ENCODE measurements at places on chromosomes 1 and 21.

DNA sequence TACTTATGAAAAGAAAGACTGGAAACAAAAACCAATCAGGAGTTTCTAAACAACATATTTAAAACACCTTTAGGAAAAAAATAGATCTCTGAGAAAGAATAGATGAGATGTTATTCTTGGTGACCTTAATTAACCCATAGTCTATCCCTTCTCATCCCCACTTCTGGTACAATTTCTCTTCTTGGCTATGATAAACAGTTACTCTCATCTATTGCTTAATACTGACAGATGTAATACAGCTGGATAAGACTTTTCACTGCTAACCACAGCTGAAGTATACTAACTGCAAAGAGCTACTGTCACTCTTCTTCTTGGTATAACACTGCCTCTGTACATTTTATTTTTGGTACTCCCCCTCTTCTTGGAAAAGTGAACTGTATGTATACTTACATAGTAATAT is 15.2 kb downstream of the EXTL2 start:
- no peak for DNase-seq

DNA sequence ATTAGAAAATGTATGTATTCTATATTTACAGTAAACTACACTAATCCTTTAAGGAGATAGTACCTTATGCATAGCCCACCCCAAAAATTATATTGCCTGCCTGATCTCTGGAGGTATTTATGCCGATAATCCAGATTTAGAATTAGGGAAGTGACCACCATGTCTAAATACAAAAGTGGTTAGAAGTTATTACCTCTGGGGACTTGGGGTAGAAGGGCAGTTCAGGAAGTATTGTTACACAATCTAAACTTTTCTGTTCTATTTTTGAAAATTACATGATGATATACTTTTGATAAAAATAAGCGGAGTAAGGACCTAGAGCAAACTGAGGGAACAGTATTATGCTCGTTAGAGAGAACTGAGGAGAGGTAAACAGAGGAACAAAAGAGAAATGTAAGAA is 90.5 kb upstream of the ZP4 start:
- DNase-seq = no peak

GRCh38 chr21:40723317-40723716 is 123.6 kb downstream of the DSCAM start:
- no peak for DNase-seq

- no peak for DNase-seq
These were observed 111.8 kb downstream of the GDAP2 start for GRCh38 chr1:117817629-117818028.

- peak; percentile 65 for DNase-seq
These were observed 1.1 kb downstream of the ADGRB2 start for GRCh38 chr1:31762726-31763670.

- DNase-seq = no peak
These were observed 3.7 kb downstream of the PLPPR4 start for GRCh38 chr1:99268021-99268420.

- peak; percentile 88 for DNase-seq
These were observed 754 bp downstream of the PRRC2C start for GRCh38 chr1:171486048-171486519.

DNA sequence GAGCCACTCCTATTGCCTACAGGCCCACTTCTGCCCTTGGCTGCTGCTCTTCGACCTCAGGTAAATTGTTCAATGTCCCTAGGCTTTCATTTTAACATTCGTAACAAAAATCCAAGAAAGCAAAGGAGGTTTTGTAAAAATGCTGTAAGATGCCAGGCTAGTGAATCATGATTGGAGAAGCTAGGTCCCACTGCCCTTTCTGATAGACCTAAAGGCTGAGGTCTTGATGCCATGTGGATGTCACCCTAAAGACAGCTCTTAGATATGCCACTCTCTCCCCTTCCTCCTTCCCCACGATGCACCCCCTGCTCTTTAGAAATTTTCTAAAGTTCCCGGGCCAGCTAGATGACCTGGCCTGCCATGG is 9.9 kb upstream of the TMEM39B start:
- DNase-seq = no peak

DNA sequence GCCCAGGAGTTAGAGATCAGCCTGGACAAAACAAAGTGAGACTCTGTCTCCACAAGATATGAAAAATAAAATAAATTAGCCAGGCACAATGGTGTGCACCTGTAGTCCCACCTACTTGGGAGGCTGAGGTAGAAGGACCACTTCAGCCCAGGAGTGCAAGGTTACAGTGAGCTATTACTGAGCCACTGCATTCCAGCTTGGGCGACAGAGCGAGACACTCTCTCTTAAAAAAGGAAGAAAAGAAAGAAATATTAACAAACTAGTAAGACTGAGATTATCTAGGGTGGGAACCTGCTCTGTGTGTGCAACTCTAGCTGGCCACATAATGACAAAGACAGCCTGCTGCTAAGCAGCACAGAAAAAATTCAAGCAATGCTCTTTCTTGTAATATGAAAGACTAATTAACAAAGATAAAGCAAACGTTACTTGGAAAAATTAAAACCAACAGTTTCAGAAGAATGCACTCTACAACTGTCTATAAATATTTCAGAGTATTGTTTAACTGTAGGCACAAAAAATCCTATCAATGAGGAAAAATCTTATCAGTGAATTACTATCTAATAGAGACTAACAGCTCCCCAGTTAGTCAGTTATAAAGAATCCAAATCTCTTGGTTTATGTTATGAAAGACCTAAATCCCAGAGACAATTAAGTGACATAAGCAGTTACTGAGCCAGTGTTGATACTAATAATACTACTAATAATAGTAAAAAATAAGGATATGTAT is 74.5 kb downstream of the ENAH start:
- no peak for DNase-seq

GRCh38 chr1:92277105-92277723 is 21.6 kb downstream of the GLMN start:
- DNase-seq = no peak

- DNase-seq = no peak
These were observed 84.1 kb downstream of the RGS2 start for GRCh38 chr1:192892934-192893333.

GRCh38 chr1:204592246-204592948 is 76.2 kb downstream of the MDM4 start:
- DNase-seq = no peak

- DNase-seq = no peak
These were observed 11.4 kb downstream of the PRPF3 start for GRCh38 chr1:150332651-150333290.

- DNase-seq = no peak
These were observed 78.6 kb downstream of the STUM start for GRCh38 chr1:226627050-226627755.

GRCh38 chr1:93433407-93433961 is 14.4 kb upstream of the FNBP1L start:
- DNase-seq = no peak

DNA sequence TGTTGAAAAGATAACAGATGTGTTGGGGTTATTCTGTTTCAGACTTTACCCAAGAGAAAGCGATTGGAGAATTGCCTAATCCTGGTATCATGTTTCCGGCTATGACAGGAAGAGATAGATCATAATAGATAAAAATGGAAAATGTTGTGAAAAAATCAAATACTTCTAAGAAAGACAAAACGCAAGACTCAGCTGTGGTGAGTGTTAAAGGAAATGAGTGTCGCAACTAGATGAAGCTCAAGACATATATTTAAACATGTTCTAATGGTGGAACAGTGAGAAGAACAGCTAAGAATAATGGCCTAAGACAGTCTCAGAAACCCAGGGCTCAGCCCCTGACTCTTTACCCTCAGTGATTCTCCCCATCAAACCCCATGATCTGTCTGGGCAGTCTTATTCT is 426.7 kb upstream of the RUNX1 start:
- DNase-seq = no peak

DNA sequence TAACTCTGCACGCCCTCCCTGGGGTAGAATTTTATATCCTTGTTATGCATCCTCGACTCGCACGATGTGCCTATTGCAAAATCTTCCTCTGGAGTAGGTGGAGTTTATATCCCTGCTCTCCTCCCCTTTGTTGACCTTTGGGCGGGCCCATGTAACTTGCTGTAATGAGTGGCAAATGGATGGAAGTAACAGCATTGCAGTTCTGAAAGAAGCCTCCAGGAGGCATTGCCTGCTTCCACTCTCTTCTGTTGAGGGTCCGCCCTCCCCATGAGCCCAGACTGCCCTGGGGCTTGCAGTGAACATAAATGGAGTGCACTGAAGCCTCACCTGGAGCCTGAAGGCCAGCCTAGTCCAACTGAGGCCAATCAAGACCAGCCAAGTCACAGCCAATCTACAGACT is 62.2 kb upstream of the GRIK3 start:
- DNase-seq = no peak

- DNase-seq = no peak
These were observed 90.2 kb upstream of the CSF3R start for GRCh38 chr1:36572906-36573305.

DNA sequence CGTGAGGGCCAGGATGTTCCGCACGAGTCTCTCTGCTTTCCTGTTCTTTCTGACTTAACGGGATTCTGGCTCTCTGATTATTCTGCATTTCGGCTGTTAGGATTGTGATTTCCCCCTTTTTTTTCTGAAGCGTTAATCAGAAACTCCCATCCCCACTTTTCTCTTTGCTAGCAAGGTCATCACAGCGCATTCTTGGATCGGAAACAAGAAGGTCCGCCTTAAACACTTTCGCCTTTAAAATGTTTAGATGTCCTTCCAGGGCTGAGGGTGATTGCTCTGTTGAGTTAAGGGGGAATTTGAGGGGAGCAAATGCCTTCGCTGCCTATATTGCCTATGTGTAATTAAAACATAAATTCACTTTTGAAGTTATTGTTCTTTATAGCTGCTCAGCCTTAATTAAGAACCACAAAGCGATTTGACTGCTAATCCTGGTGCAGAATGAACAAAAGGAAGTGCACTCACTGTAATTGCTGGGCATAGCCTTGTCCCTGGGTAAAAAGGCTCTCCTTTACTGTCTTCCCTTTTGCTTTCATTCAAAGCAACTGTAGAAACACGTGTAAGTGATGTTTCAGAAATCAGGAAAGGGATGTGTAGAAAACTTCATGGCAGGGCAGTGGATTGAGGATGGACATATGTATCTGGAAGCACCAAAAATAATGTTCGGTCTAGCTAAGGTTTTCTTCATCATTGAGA is 1.2 kb downstream of the LAMC1 start:
- DNase-seq = no peak

- peak; percentile 85 for DNase-seq
These were observed at the start of gene CD52 for GRCh38 chr1:26317612-26318337. Gene CD52 (plus strand): TSS chr1:26317958. CDS start chr1:26318018, 60 bp downstream.

DNA sequence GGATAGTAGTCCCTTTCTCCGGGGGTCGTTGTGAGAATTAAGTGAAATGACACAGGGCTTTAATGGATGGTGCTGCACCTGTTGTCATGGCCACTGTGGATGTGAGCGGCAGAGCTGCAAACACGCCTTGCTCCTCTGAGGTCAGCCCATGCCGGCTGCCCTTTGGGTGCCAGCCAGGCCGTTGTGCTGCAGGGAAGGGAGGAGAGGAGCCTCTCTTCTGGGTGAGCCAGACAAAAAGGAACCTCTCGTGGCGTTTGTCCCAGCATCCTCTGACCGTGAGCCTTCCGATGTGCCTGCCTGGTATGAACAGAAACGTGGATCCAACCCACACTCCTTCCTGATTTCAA is 383.0 kb upstream of the VAMP3 start:
- DNase-seq = no peak

- no peak for DNase-seq
These were observed 75.0 kb upstream of the DUSP10 start for GRCh38 chr1:221816899-221817298.

DNA sequence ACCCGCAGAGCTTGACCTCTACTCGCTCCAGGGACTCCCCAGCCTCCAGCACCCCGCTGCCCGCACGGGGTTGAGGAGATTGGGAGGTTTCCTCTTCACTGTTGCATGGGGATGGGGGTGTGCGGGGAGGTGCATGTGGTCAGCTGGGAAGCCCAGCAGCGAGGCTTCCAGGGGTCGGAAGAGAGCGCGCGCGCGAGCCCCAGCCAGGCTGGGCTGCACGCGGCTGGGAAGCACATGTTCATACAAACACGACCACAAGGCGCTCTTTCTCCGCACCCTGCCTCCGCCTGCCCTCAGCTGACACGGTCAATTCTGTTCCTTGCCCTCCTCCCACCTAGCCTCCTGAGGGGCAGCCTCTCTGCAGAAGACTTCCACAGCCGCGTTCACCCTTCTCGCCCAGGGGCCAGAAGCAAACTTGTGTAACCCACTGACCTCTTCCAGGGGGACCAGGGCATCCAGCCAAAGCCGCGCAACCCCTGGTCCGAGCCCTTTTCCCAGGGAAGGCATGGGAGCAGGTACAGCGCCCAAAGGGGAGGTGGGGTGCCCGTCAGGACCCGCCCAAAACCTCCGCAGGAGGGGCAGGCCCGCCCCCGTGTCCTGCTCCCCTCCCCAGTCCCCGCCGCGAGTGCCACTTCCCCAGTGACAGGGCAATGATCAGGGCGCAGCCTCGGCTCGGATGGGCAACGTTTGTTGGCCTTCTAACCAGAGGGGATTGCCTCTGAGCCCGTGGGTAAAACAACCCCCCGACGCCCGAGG is 1.3 kb downstream of the COL24A1 start:
- no peak for DNase-seq

- no peak for DNase-seq
These were observed 112.8 kb downstream of the C1orf21 start for GRCh38 chr1:184499616-184500015.

DNA sequence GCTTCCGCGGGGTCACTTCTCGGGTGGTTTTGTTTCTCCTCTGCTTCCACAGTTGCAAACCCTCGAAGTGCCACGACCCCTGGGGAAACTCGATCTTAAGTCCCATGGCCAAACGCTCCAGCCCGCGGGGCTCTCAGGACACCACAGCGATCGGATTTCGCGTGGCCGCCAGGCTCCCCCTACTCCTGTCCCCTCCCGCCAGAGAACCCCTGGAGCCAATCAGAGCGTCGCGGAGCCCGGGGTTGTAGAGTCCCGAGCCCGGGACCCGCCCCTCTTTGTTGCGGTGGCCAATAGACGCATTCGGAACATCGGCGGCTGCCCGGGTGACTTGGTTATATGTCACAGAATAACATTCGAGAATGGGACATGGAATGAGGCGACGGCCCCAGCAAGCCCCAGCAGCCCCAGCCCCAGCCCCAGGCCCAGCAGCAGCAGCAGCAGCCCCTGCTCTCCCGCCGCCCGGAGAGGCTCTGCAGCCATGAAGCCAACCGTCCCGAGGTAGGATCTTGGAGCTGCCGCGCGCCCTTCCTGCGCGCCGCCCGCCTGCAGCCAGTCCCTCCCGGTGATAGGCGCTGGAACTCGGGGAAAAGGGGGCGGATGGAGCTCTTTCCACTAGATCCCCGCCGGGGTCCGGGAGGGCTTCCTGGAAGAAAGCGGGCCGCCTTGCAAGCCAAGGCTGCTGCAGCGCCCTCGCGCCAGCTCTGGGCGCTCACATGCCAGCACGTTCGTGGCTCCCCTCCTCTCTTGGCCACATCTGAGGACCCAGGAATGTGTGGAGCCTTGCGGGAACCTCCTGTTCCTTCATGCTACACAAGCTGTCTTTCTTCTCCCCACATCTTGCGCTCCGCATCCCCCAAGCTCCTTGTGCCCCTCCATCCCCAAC is at the start of gene VASH2:
TSS of gene VASH2 (plus strand) at position 299 of the 883 bp plus-strand sequence. CDS start 1,002 bp downstream, outside the sequence.
- DNase-seq = peak; percentile 33
